ENCODE measurements at places on chromosomes 5 and 9.

DNA sequence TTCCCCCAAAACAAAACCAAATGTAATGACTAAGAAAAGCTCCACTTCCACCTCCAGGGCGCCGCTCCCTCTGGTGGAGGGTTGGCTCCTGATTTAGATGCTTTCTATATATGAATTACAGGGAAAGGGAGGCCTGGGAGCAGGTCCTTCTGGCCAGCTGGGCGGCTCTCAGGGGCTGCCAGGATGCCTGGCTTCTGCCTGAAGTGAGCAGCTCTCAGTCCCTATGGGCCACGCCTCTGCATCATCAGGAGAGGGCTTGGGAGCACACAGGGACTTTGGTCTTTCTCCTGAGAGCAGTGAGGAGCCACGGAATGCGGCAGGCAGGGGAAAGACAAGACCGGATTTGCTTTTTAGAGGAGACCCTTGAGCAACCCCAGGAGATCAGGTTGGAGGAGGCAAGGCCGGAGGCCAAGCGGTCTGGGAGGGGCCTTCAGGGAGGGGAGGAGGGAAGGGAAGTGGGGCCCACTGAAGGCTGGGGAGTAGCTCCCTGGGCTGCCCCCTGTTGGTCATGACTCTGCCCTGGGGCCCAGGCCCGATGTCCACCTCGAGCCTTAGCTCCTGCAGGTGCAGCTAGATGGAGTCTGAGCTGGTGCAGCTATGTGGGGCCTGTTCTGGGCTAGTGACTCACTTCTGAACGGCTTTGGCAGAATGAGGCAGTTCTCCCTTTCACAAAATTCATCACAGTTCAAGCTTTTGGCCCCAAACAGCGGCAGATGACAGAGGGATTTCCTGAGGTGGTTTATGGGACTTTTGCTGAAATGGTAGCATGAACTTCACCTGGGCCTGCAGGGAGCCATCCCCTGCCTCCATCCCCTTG lies 11.3 kb upstream of the GRHPR start:
- DNase-seq: peak; percentile 57

- no peak for DNase-seq
These were observed 147.3 kb downstream of the MTX3 start for GRCh38 chr5:79843450-79844388.

DNA sequence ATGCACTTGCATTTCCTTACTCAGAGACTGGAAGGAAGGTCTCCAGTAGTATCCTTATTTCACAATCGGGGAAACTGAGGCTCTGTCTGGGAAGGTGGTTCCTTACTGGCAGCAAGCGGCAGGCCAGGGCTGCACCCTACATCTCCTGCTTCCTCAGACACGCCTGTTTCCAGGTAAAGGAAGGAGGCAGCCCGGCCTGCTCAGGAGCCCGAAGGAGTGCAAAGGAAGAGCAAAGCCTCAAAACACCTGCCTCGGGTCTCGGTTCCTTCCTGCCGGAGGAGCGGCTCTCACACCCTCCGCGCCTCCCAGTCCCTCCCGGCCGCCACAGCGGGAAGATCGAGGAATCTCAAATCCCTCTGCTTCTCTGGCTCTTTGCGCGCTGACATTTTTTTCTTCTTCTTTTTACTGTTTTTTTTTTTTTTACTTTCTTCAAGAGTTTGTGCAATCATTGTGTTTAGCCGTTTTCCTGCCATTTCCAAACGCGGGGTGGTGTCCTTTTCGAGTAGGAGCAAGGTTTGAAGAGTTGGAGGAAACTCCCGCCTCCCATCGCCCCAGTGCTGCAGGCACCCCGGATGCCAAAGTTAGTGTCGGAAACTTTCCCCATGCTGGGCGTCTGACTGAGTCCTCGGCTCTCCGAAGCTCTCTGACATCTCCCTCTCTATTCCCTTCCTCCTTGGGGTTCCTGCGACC lies 1.0 kb downstream of the GGTA1 start:
- DNase-seq: no peak

DNA sequence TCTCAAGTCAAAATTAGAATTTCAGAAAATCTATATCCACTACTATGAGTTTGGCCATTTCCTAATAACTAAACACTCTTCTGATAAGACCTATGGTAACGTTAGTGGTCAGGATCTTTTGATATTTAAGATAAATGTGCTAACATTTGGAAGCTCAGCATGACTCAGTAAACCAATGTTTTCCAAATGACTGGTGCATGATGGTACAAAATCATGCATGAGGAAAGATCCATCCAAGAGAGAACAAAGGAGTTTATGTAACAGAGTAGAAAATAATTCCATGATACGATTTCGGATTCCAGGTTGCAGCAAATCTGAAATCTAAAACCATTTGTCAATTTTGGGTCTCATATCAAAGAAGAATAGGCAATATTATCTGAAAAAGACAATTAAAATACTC lies 279.2 kb downstream of the NSG2 start:
- no peak for DNase-seq

GRCh38 chr9:27353474-27354229 lies 56.7 kb upstream of the EQTN start:
- DNase-seq: no peak

GRCh38 chr9:10251490-10251889 lies 361.3 kb downstream of the PTPRD start:
- DNase-seq: no peak

- no peak for DNase-seq
These were observed 307.3 kb upstream of the PIK3R1 start for GRCh38 chr5:67908126-67908765.

GRCh38 chr5:34913072-34913471 lies 2.2 kb downstream of the RAD1 start:
- no peak for DNase-seq

DNA sequence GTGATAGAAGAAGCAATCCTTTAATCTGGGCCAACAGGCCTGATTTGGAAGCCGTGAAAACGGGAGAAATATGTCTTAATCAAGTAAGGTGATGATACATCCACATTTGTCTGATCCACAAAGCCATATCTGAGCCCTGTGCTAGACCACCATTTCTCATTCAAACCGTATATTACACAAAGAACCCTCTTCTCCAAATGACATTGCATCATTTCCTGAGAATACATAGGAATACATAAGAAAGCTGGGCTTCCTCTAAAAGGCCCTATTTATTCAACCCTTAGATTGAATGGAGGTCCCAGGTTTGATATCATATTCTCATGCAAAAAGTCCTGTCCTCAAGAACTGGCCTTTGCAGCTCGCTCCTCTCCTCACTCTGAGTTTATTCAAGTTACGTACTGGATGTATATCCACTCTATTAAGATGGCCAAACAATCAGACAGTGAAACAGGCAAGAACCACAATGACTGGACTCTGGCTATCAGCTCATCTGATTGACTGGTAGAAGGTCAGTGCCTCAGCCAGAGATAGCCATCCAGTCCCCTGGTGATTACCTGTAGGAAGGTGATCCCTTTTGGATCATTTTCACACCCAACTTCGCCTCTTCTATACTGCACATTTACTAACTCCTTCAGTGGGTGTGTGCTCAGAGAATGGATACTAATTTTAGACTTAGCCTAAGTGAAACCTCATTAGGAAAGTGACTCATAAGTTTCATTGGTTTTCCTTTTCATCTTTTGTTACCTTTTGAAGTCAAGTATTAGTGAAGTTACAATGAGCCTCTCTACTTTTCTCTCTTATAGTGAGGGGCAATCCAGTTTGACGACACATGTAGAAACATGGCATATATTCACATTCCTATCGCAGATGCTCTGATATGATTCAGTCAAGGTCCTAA lies 167.6 kb upstream of the WWC1 start:
- no peak for DNase-seq
